Stimulated activated naive CD4-positive, alpha-beta T cell (primary cell): ENCODE measurements at places on chromosomes 13 and 19.

GRCh38 chr13:44347949-44348348, 25.7 kb upstream of the SERP2 start:
- no peak for DNase-seq

DNA sequence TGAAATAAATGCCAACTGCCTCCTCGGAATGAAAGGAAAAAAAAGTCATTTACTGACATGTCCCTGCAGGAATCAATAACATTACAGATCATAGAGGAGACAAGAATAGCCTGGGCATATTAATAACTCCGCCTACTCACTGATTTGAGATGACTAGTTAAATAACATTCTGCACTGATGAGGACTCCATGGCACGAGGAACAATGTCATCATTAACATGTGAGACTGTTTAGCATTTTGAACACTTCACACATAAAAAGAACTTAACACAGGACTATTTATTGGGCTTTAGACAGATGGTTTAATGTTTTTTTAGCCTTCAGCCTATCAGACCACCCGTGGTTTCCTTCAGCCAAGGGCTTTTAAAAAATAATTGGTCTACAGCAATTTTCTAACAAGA, 170.1 kb downstream of the OLFM4 start:
- no peak for DNase-seq

GRCh38 chr19:2441096-2441752, 13.8 kb upstream of the TIMM13 start:
- DNase-seq: no peak

- DNase-seq: no peak
Observed at GRCh38 chr13:30665638-30666037, 47.9 kb downstream of the USPL1 start.

- DNase-seq: no peak
Observed at GRCh38 chr13:108895220-108895704, 265.9 kb downstream of the MYO16 start.

GRCh38 chr13:26222520-26223046, 469 bp upstream of the RNF6 start:
- no peak for DNase-seq

DNA sequence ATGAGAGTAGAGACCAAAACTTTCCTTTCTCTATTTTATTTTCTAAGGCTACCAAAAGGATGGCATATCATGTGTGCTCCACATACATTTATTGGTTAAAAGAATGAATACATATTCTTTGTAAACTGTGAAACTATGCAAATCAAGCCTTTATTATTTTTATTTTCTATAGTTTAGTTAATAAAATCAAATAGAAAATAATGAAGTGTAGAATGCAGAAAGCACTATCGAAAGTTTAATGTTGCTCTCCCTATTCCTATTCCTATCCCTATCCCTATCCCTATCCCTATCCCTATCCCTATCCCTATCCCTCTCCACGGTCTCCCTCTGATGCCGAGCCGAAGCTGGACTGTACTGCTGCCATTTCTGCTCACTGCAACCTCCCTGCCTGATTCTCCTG, 60.3 kb downstream of the ZNF100 start:
- DNase-seq: no peak

GRCh38 chr13:104534847-104535246, 1468.6 kb upstream of the SLC10A2 start:
- no peak for DNase-seq

DNA sequence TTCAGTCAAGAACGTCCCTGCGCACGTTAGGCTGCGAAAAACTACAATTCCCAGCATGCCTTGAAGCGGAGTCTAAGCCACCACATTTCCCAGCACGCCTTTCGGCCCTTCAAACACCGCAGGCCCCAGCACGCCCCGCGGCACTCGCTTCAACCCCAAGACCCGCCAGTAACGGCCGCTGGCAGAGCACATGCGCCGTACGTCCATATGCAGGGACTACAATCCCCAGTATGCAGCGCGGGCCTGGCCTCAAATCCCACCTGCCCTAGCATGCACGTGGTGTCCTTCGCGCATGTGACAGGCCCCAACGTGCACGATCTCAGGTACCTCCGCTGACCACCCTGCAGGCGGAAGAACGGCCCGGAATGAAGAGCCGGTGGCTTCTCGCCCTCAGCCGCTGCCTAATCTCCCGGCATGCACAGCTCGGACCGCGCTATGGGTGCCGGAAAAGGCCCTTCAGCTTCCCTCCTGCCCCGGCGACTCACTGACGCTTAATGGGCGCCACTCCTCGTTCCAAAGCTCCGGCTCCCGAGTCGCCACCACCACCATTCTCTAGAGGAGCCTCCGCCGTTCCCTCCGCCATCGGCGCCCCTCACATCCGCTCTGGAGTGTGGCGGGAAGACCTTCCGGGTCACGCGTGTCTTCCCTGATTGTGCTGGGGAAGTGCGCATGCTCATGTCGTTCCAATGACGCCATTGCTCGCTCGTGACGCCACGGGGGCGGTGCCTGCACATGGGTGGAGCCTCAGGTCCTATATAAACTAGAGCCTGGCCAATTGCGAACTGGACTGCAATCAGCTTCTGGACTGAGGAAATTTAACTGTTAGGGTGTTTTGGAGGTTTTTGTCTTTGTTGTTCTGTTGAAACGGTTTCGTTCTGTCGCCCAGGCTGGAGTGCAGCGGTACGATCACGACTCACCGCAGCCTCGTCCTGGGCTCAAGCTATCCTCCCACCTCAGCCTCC, at the start of gene DUS3L:
Gene DUS3L (minus strand): TSS at position 605 of the 962 bp plus-strand sequence. CDS start 22 bp downstream, at position 583.
- DNase-seq: peak; percentile 89

DNA sequence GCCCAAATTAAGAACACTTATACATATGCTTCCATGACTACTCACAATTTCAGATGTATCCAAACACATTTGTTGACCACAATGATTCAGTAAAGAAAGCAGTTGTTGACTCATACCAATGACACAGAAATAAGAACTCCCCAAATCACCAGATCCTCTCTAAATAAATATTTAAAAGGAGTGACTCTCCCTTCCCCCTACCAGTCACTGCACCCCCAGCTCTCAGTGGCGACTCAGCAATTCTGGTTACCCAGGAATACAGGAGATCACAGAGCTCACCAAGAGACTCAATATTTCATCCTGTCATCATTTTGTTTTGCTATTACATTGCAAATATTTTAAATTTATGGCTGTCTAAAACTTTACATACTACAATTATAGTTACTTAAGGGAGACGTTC, 131.5 kb downstream of the RGCC start:
- DNase-seq: no peak

GRCh38 chr13:94674609-94675348, 37.6 kb downstream of the SOX21 start:
- DNase-seq: peak; percentile 12

- no peak for DNase-seq
Observed at GRCh38 chr19:10416083-10416379, 4.3 kb upstream of the PDE4A start.

DNA sequence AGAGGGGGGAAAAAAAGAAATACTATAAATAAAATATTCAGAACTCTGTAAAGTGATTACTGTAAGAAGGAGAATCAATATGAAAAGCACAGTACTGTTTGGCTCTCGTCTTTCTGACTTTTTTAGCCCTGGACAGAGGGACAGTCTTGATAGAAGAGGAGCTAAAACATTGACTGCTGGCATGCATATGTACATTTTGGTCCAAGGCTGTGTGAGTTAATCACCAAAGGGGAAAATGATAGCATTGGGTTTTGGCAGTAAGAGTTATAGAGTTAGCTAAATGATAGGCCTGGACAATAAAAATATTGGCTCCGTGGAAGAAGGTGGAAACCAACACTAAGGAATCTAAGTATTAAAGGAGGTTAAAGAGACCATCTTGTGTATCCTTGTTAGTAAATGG, 50.3 kb downstream of the RAP2A start:
- no peak for DNase-seq

DNA sequence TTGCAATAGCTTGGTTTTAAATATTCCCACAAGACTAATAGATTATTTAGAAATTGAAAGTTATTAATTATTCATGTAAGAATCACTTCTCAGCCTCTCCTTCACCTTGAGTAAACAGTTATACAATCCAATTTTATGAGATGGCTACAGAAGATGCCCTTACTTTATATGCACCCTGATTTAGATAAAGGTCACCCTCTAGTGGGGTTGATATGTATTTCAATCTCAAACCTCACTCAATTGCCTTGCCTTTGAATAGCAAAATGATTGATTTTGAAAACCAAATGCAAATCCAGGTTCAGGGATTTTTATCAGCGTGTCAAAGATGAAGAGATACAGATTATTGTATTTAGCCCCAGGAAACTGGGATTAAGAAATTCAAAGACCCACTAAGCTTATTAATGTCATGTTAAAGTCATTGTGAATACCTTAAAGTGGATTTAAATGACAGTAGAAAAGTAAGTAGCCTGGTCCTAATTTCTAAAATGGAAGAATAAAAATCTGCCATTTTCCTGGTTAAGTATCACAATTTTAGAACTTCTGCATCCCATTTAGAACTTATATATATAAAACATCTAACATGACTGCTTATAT, 305.1 kb downstream of the ITGBL1 start:
- peak; percentile 5 for DNase-seq

DNA sequence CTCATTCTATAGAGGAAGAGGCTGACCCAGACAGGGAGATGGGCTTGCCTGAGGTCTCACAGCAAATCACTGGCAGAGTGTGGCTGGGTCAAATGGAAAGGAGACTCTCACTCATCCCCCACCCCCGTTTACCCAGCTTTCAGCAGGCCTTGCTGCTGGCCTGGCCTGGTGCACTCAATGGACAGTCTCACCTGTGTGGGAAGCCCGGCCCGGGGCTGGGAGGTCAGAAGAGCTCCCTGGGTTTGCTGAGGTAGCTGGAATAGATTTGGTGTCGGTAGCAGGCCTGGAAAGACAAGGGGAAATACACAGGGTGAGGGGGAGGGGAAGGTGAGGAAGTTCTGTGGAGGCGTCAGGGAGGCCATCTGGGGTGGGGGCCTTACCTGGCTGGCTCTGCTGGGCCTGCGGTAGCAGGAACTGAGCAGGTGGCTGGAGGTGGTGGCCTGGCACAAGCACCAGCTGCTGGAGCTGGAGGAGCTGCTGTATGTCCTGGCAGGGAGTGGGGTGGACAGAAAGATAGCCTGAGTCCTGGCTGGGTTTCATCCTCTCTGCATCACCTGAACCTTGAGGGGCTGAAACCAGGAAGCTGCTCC, 23.5 kb downstream of the ZNF574 start:
- no peak for DNase-seq

DNA sequence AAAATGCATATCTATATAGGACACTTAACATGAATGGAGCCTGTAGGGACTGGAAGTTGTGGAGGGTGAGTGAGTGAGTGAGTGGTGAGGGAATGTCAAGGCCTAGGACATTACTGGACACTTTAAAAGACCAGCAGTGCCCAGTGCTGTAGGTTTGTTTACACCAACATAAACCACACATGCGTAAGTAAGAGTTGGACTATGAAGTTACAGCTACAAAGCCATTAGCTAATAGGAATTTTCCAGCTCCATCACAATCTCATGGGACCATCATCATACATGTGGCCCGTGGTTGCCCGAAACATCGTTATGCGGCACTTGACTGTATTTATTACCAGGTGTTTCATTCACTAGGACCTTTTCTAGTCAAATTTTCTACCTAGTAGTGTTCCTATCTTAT, 49.2 kb downstream of the LATS2 start:
- DNase-seq: no peak

DNA sequence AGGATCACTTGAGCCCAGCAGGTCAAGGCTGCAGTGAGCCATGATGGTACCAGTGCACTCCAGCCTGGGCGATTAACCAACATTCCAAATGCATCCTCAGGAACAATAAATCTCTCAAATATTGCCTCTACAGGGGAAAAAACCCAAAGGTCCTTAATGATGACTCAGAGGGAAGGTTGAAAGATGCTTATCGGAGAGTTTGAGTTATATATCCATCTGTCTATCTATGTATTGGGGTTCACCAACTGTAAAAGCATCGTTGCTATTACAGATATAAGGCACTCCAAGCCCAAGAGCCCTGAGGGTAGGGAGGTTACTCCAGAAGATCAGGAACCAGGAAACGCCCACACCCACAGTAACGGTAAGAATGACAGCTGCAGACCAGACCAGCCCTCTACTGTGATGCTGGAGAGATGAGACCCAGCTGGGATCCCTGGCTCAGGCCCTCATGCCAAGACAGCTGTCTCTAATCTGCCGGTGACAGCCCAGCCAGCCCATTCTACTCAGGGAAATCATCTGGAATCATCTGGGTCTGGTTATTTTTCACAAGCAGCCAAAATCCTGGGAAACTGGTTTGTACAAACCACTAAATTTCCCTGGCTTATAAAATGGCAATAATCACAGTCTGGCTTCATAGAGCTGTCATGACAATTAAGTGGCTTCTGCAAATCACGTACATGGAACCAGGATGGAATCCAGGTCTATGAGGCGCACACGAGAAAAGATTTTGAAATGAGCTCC, 23.8 kb downstream of the TEX101 start:
- DNase-seq: no peak

GRCh38 chr13:113756441-113757097, 2.5 kb upstream of the TMEM255B start:
- no peak for DNase-seq

GRCh38 chr19:2221918-2222317, 14.2 kb downstream of the PLEKHJ1 start:
- no peak for DNase-seq

- DNase-seq: no peak
Observed at GRCh38 chr13:35557475-35557874, 81.0 kb upstream of the MAB21L1 start.

GRCh38 chr19:58514564-58515022, 2.8 kb upstream of the SLC27A5 start:
- no peak for DNase-seq

DNA sequence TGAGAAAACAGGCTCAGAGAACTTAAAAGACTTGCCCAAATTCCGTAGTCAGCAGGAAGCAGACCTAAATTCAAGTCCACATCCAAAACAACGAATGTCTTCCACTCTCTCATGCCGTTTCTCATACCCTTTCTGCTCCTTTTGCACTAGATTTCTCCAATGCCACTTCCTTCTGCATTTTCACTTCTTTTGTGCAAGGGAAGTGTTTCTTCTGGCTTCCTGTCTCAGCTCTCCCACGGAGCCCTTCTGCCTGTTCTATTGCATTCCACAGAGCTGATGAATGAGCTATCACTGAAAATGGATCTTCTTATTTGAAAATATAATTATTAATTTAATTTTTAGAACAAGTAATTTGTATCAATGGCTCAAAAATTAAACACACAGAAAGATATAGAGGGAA, 56.1 kb upstream of the STK24 start:
- no peak for DNase-seq

DNA sequence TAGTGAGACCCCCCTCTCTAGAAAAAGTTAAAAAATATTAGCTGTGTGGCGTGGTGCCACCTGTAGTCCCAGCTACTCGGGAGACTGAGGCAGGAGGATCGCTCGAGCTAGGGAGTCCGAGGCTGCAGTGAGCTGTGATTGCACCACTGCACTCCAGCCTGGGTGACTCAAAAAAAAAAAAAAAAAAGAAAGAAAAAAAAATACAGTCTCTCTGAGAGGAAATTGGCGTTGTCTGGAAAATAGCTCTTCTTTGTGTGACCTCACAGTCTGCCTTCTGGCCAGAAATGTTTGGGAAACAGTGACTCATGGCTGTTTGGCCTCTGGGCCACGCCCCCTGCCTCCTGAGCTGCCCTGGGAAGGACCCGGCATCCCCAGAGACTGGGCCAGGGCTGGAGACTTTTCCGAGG, 10.7 kb downstream of the MARCHF2 start:
- DNase-seq: no peak

GRCh38 chr13:58500938-58501337, 869.4 kb downstream of the PCDH17 start:
- no peak for DNase-seq

GRCh38 chr13:21458451-21458812, 671 bp downstream of the ZDHHC20 start:
- peak; percentile 45 for DNase-seq

GRCh38 chr13:111537843-111538499, 217.5 kb downstream of the TEX29 start:
- no peak for DNase-seq
